ENCODE measurements at places on chromosomes 5 and 9.

DNA sequence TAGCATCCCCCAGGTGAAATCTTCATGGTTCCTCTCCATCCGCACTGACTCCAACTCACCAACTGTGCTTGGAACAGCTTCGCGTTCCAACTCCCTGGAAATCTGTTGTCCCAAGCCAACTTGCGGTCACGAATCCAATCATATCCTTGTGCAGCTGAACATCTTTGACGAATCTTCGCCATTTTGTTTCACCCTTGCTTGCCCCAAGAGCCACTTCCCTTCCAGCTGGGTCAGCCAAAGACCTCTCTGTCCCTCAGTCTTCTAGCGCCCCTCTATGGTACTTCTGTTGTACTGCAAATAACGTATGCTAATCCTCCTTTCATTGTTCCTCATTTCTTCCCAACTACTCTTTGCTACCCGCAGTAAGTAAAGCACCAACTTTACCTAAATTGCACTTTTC lies 61.0 kb upstream of the TARS1 start:
- no peak for DNase-seq

- DNase-seq = no peak
Measured at GRCh38 chr5:134846641-134846960, 833 bp downstream of the C5orf24 start.

DNA sequence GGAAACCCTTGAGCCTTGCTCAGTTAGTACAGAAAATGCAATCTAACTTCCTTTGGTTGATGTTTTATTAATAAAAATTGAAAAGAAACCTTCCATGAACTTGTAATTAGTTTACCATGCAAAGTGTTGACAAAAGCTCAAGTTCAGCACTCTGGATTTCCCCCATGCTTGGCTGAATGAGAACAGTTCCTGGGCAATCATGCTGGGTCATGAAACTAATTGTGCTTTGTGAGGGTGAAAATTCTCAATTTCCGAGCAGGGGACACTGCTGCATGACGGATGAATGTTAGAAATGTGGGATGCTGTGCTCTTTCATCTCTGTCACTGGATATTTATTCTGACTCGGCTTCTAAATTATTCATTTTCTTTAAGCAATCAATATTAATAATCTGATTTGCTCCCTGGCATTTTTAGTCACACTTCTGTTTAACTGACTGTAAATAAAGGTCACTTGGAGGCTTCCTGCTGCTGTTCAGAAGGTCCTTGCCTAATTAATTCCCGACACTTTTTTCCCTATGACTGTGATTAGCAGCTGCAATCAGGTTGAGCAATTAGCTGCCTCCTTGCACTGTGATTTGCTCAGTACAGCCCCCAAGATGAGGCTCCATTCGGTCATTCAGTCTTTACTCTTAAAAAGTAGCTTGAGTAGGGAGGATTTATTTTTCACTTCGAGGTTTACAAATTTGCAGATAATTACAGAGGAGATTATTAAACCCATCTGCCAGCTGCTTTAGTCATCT lies 678.1 kb upstream of the ZNF608 start:
- no peak for DNase-seq

- DNase-seq = no peak
Measured at GRCh38 chr5:64693636-64694035, 3.3 kb downstream of the SHISAL2B start.

GRCh38 chr9:133852431-133852830 lies 114.3 kb upstream of the SARDH start:
- DNase-seq = no peak

DNA sequence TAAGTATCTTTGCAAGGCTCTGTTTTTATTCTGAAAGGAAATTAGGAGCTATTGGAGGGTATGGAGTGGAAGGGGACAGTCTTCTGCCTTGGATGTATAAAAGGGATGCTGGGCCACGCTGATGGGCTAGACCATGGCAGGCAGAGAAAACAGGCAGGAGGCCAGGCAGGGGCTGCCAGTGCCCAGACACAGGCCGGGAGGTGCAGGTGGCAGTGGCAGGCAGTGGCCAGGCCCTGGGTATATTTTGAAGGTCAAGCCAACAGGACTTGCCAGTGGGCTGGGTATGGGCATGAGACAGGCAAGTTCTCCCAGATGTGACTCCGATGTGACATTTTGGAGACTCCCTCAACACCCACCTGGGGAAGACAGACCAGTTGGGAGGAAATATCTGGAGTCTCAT lies 131.9 kb downstream of the KCNIP1 start:
- DNase-seq = no peak

- no peak for DNase-seq
Measured at GRCh38 chr9:119091074-119091473, 278.2 kb downstream of the BRINP1 start.

- DNase-seq = no peak
Measured at GRCh38 chr9:98291820-98292219, 36.4 kb upstream of the TBC1D2 start.

GRCh38 chr5:33043343-33043997 lies 332.3 kb downstream of the NPR3 start:
- DNase-seq = no peak

DNA sequence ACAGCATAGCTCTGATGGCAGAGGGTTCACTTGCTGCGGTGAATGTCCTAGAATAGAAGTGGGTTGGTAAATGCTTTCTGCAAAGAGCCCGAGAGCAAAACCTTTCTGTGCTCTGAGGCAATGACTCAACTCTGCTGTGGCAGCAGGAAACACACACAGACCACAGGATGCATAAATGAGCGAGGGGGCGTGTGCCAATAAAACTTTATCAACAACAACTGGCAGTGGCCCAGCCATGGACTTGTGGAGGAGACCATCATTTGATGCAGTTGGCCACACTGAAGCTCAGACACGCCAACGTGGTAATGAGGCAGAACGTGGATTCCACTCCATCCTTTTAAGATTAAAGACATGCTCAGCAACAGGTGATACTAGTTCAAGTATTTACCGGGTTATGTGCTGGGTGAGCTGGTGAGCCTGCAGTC lies 6.8 kb downstream of the MRPL36 start:
- peak; percentile 99 for DNase-seq

GRCh38 chr9:94855903-94856302 lies 129.4 kb downstream of the AOPEP start:
- no peak for DNase-seq

DNA sequence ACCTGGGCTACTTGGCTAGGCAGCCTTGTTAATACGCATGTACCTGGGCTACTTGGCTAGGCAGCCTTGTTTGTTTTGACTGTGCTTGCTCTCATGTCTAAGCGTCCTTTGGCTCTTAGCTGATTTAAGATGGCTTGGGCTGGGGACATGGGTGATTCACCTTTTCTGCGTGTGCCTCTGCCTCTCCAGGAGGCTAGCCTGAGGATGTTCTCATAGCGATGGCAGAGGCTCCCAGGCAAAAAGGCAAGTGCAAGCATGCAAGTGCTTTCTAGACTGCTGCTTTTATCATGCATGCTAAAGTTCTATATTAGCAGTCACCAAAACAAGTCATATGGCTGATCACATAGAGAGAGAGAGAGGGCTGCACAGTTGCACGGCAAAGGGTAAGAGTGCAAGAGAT lies 300.5 kb downstream of the IRX1 start:
- no peak for DNase-seq

DNA sequence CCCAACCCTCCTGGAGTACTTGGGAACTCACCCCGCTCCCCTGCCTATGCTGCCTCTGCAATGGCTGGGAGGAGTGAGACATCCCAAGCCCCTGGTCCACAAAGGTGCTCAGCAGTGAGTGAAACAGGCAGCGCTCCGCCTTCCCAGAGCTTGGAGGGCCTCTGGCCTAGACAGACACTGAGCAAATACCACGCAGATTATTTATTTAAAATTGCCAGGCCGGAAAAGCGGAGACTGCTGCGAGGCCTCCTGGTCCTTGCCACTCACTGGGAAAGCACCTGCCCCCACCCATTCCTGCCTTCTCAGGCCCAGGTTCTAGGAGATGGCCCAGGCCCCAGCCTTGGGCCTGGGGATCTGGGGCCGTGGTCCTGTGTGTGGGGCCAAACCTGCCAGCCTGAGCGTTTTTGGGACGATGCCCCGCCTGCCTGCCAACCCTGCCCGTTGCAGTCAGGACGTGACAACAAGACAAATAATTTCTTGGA lies 17.4 kb downstream of the FGF18 start:
- no peak for DNase-seq

DNA sequence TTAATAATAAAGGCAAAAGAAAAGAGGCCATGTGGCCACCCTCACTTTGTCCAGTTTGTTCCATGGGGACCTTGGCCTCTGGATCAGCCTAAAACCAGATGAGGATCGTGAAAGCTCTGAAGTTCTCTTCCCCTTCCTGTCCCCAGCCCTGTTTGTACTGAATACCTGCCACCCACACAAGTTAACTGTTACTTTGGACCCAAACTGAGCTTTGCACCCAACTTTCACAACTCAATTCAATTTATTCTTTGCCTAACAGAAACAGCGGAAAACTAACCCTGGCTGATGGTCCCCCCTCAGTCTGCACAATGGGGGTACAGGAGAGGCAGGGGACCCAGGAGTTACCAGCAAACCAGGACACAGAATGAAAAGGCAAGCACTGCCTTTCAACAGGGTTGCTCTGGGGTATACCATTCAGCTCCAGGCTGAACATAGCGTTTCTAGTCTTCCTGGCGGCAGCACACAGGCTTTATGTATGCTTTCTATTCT lies 28.2 kb downstream of the ABCA1 start:
- no peak for DNase-seq

- DNase-seq = no peak
Measured at GRCh38 chr9:126150411-126151030, 176.1 kb upstream of the MVB12B start.

- DNase-seq = no peak
Measured at GRCh38 chr5:149605998-149606724, 24.9 kb downstream of the ARHGEF37 start.

- no peak for DNase-seq
Measured at GRCh38 chr9:112032009-112032408, 135.4 kb downstream of the UGCG start.

- no peak for DNase-seq
Measured at GRCh38 chr5:169785771-169786618, 148.9 kb downstream of the DOCK2 start.

DNA sequence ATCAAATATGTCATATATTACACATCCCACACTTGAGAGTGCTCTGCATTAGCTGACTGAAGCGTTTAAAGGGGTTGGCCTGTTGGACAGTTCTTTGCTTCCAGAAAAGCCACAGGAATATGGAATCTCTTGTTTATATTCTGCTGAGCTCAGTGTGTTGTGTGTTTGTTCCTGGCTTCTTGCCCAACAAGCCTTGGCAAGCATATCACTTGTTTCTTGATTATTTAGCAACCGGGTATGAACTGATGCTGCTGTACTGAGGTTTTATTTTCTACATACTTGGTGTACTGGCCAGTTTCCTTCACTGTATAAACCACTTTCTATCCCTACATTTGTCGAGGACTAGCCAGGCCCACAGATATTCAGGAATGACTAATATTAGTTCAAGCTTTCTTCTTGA lies 378.9 kb downstream of the KCTD16 start:
- no peak for DNase-seq

GRCh38 chr5:131769336-131769735 lies 27.5 kb downstream of the FNIP1 start:
- no peak for DNase-seq

DNA sequence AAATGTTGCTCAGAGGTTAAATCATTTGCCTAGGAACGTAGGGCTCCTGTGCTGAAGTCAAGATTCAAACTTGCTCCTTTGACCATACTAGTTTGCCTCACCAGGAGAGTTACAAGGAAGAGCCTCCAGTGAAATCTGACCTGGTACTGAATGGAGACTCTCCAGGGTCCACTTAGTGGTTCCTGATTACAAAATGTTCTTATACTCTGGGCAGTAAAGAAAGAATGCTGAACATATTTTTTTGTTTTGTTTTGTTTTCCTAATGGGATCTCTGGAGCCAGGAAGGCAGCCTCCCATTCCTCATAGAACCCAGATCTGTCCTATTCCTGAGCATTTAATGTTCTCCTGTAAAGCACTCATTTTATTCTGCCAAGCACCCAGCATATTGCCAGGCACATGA lies 256.5 kb upstream of the CLINT1 start:
- no peak for DNase-seq

- peak; percentile 41 for DNase-seq
Measured at GRCh38 chr5:171418316-171418981, 998 bp upstream of the FGF18 start.

GRCh38 chr5:6059137-6059800 lies 319.1 kb downstream of the MED10 start:
- DNase-seq = no peak

- no peak for DNase-seq
Measured at GRCh38 chr5:34622098-34622400, 34.1 kb upstream of the RAI14 start.

DNA sequence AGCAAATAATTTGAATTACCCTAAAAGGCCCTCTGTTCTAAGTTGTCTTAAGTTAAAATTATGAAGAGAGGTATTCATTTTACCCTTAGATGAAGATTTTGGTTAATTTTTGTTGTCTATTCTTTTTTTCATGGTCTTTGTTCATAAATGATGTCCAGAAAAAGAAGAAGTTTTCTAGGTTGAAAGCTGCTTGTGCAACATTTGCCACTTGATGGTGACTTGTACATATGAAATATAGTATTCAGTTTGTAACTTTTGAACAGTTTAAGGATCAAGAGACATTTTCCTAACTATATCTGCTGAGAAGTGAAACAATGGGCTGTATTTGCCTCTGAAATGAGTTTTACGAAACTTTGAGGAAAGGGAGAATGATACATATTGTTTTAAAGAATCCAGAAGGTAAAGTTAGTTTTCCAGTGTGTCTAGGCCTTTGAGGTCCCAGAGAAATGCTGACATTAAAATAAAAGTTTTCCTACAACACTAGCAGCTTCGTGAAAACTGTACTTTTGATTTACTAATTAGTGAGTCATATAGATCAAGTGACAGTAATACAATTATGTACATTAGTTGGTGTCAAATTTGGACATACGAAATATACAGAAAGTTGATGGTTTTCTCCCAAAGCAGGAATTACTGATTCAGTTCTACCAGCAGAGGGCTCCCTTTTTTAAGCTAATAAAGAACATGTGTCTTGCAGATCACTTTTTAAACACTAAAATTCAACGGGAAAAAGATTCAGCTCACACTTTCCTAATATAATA lies 70.5 kb downstream of the PIK3R1 start:
- DNase-seq = no peak

DNA sequence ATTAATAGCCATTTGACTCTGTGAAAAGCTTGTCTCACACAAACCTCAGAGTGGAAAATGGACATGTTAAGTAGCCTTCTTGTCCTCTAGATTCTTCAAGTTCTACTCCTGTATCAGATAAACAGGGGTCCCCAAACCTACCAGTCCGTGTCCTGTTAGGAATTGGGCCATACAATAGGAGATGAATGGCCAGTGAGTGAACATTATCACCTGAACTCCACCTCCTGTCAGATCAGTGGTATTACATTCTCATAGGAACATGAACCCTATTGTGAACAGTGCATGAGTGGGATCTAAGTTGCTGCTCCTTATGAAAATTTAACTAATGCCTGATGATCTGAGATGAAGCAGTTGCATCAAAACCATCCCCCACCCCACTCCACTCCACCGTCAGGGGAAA lies 136.3 kb downstream of the TMEM232 start:
- DNase-seq = no peak
